ENCODE measurements at places on chromosomes 6 and 20.
A peak's percentile ranks its signal among the peaks of the same experiment; 100 is the strongest.

DNA sequence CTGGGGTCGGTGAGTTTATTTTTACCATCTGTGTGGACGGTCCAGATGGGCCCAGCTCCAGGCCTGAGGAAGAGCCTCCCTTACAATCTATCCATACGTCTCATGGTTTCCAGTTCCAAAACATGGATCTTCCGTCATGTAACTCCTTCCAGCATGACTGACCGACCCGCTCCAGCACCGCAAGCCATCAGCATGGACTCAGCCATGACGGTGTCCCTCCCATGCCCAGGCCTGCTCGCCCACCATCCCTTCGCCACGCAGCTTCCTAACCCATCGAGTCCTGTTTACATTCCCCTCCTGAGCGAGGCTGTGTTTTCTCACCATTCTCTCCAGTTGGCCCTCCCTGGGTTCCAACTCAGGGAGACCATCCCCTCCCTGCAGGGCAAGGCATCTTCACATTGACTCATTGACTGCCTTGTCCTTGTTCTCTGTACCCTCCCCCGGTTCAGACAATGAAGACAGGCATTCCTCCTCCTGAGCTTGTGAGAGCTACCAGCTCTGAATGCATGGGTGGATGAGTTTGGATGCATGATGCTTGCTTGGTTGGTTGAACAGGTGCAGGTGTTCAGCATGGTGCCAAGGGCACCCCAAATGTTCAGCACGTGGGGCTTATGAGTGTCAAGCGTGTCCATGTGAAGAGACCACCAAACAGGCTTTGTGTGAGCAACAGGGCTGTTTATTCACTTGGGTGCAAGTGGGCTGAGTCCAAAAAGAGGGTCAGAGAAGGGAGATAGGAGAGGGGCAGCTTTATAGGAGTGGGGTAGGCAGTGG, 235.8 kb downstream of the SMOC2 start:
- no peak for DNase-seq

DNA sequence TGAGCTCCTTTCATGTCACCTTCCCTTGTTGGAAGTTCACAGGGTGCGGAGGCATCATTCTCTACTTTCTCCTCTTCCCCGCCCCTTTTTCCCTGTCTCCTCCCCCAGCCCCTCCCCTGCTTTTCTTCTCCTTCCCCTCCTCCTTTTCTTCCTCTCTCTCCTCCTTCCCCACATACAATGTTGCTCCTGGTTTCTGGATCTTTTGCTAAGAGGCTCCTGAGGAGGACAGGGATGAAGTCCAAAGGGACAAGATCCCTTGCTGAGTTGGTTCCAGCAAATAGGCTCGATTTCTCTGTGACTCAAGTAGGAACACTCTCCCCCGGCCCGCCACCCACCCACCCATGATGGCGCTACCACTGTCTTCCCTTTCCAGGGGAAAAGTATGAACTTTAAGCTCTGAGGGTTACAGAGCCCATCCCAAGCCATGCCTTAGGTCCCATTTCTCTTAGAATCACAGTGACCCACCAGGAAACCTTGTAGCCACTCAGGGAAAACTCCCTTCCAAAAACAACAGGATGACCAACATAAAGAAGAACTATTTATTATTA, 852 bp upstream of the TFEB start:
- no peak for DNase-seq

DNA sequence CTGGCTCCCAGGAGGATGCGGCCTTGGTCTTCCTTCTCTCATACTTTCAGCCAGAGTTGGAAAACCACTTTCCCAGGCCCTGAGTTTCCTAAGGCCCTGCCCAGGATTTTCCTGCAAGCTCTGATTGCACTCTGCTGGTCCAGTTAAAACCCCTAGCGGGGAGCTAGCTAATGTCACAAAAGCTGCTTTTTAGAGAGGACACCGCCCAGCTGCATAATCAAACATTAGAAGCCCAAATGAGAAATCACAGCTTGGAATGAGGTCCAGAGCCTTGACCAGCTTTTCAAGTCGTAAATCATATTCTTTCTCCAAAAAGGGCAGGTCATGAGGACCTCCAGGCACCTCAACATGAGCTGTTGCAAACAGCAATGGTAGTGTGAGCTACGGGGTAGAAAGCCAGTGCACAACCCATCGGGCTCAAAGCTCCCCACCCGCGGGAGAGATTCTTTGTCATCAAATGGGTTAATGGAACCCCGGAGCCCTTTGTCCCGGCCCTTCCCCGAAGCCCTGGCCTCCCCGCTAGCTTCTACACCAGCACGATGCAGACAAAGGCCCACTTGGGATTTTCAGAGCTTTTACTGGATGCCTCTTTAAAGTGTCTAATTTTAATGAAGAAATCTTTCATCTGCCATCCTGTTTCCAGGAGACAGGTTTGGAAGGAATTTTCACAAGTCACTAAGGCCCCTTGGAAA, 134.0 kb downstream of the SCML4 start:
- DNase-seq, result no peak

DNA sequence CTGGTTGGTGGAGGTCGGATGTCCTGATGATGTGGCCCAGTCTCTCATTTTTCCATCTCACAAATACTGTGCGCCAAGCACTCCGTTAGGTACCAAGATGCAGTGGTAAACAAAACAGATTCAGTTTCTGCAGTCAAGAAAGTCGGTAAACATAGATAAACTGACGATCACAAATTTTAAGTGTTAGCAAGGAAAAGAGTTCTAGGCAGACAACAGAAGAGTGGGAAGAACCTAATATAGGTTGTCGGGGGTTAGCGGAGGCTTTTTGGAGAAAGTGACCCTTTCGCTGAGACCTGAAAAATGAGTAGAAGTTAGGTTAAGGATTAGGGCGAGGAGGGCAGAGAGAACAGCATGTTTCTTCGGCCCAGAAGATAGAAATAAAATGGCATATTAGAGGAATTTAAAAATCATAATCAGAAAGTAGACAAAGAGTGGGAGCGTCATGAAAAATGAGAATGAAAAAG, 514 bp downstream of the ORC3 start:
- DNase-seq, result no peak

DNA sequence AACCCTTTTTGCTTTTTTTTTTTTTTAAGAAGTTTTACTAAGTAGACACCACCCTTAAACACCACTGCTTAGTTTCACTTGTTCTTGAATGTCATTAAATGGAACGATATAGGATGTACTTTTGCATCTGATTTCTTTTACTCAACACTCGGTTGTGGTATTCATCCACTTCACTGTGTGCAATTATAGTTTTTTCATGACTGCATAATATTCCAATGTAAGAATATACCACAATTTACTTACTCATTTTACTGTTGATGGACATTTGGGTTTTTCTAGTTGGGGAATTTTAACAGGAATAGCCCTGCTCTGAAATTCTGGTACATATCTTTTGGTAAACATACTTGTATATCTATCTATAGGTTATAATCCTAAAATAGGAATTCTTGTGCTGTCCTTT, 29.9 kb downstream of the RTN4IP1 start:
- no peak for DNase-seq

GRCh38 chr6:137214931-137215330, 4.3 kb downstream of the IFNGR1 start:
- DNase-seq, result no peak

DNA sequence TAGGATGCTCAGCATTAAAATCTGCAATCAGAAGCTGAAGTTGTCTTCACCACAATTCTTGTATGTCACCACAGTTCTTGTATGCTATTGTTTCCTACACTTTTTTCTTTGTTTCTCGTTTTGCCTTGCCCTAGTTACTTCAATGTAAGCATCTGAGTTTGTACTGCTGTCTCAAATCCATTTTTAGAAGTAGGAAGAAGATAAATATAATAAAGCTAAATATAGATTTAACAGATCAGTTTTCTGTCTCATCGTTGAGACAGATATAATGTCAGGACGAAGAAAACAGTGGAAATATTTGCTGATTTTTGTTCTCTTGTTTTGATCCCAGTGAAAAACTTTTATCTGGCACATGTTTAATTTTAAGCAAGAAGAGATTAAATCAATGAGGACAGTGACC, 318.0 kb downstream of the QKI start:
- no peak for DNase-seq

GRCh38 chr20:47258745-47259695, 97.5 kb downstream of the ZMYND8 start:
- DNase-seq, result peak; percentile 83

GRCh38 chr20:49616154-49617007, 48.4 kb upstream of the PTGIS start:
- no peak for DNase-seq

DNA sequence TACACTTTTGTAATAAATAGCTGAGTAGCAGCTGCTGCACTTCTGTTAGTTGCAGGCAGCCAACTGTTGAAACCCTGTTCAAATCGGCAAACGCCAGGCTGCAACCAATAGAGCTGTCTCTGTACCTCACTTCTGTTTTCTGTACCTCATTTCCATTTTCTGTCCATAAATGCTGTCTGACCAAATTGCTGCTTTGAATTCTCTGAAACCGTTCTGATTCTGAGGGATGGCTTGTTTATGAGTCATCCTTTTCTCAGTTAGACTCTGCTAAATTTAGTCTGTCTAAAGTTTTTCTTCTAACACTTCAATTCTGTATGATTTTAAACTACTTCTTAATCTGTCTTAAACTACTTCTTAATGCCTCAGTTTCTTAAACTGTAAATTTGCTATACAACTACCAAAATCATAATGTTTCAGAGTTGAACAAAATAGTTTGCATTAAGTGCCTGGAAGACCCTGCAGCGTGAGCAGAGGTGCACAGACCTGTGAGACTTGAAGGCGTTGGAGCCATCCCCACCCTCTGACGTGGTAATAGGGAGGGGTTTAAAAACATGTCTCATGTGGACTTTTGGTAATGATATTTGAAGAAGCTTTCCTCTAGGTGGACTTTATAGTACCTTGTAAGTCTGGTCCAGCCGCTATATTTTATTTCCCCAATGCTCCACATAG, 9.6 kb downstream of the BTNL2 start:
- no peak for DNase-seq

DNA sequence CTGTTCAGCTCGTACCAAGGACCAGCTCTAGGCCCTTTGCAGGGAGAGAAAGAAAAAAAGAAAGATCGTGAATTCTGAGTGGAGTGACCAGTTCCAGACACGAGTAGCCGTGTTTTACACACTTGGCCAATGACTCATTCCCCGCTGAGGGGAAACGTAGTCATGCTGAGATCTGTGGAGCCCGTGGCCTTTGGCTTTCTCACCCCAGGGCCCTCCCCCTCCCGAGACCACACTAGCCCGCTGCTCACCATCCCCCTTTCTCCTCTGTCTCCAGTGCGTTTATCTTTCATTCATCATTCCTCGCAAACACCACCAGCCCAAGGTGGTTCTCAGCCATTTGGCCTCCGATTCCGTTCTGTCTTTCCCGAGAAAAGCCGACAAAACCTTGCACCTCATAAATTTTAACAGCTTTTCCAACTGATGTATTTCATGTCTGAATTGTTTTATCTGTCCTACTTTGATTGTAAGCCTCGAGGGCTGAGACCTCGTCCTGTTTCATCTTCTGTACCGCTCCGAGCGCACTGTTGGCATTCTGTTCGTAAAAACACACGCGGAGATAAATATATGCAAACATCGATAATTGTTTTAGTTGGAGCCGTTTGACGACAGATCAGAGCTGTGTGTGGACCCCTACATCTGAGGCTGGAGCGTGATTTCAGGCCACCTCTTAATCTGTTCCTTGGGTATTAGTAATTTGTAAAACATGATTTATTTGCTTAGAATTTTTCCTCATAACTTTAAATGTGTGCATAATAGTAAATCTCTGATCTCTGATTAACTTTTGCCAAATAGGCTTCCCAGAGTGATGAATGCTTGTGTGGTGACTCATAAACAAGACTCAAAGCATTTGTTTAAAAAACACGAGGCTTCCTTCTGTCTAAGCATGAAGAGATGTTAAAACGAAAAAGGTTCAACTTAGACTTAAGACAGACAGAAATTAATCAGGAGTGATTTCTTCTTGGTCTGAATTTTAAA, 336.6 kb downstream of the CDH4 start:
- DNase-seq, result peak; percentile 35

GRCh38 chr6:42337985-42338743, 113.6 kb downstream of the TRERF1 start:
- no peak for DNase-seq

DNA sequence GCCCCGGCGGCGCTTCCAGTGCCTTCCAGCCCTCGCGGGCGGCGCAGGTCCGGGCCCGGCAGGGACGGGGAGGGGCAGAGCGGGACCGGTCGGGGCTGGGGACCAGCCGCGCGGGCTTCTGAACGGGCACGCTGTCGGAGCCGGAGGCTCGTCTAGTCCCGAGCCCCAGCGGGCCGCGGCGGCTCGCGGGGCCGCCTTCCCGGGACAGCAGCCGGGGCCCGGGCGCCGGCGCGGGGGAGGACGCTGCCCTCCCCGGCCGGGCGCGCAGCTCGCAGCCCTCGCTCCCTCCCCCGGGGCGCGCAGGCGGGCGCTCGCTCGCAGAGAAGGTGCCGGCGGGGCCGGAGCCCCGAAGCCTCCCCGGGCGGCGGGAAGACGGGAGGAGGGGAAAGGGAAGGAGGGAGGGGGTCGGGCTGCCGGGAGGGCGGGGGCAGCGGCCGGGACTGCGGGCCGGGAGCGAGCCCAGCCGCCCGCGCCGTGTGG, 696 bp upstream of the SIRPA start:
- DNase-seq, result peak; percentile 75

DNA sequence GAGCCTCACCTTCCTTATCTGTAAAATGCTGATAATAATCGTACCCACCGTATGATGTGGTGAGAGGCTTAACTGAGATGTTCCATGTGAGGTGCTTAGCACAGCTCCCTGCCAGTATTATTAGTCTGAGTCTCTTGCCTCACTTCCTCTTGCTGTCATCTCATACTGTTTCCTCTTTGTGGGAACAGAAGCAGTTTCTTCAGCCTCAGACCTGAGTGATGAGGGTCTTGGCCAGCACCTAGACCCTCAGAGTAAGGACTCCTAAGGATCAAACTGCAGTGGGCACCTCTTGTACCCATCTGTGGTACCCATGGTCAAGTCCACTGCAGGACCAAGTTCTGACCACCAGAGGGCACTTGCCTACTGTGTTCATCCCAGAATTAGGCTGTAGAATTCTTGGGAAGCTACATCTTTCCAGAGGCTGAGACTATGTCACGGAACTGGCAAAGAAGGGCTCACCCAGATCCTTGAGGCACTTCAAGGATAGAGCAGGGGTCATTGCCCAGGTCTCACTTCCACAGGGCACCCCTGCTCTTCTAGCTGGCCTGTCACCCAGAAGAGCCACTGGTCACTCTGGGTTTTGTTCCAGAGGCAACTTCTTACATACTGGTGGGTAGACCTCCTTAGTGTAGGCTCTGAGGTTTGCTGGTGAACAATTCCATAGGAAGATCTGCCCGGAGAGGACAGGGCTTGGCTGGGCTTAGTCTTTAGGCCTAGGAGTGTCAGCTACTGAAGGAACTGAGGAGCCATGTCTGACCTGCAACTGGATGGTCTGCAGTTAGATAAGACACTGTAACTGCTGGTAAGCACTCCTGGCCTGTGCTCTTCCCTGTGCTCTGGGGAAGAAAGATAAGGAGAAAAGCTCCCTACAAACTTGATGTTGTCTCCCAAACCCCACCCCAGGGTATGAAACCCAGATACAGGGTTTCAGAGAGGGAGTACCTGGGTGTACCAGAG, 20.6 kb upstream of the SGK2 start:
- DNase-seq, result peak; percentile 81

GRCh38 chr20:63900413-63900812, 5.5 kb downstream of the DNAJC5 start:
- DNase-seq, result no peak

All from dermis blood vessel endothelial cell (primary cell).